Activated CD8-positive, alpha-beta memory T cell treated with anti-CD3 and anti-CD28 coated beads for 1 hour (primary cell): ENCODE measurements at places on chromosomes 13 and 19.

- DNase-seq = no peak
Observed at GRCh38 chr13:58018865-58019264, 387.3 kb downstream of the PCDH17 start.

GRCh38 chr13:67117010-67117550 lies 113.1 kb downstream of the PCDH9 start:
- DNase-seq = no peak

DNA sequence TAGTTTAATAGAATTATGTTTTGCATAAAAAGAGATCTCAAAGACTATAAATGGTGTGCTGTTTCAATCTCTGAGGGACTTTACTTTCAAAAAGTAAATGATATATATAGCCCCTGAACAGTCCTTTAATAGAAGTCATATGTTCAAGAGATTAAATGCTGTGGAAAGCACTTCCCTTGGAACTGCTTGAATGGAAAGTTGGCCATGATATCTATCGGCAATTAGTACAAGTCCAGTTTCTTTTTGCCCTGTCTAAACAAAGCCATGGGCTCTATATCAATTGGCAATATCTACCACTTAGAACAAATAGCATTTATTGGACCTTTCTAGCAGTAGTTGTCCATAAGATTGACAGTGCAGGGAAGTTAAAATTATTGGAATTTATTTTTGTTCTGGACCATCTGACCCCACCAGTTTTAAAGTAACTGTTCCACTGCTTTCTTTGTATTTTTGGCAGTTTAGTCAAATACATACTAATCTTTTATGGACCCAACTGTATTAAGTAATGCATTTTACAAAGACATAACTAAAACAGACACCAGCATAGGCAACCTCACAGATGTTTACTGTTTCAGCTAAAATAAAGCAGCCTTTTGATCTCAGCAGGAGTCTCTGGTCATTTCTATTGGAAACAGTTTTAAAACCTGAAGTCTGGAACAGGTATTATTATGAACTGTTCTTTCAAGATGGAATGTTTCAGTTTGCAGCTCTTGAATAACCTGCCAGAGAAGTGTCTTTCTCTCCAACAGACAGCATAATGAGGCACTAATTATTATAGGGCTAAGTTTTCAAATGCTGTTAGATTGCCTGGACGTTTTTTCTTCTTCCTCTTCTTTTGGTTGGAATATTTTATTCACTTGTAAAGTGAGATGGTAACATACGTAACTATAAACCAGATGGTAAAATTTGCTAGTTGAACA lies 282.6 kb downstream of the DCLK1 start:
- no peak for DNase-seq

DNA sequence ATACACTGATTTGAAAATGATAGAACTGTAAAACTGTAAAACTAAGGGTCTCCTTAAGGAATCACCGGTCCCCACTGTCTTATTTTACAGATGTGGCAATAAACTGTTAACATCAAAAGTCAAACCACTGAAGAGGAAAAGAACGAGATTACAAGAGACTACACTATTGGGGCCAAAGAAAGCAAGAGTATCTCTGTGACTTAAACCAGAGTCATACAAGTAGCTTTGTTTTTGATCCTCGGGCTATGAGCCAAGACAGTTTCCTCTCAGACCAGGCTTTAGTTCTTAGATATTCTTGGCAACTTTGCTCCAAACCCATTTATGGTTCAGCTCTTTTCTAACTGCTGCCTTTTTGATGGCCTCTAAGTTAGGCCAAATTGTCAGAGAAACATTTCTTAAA lies 113.8 kb downstream of the TBC1D4 start:
- no peak for DNase-seq

DNA sequence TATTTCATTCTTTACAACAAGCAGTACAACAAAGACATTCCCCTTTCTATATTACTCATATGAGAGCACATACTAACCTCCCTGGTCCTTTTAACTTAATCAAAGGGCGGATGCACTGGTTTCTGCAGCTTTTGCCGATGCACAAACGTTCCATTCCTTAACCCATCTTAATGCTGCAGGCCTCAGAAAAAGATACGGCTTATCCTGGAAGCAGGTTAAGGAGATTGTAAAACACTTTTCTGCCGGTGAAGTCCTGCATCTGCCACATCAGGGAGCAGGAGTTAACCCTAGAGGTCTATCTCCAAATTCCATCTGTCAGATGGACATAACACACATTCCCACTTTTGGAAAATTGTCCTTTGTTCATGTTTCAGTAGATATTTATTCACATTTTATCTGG lies 11.5 kb upstream of the ZNF814 start:
- no peak for DNase-seq

- no peak for DNase-seq
Observed at GRCh38 chr13:39321574-39321973, 281.4 kb downstream of the LHFPL6 start.

GRCh38 chr13:76454991-76455390 lies 431.2 kb downstream of the KCTD12 start:
- no peak for DNase-seq

DNA sequence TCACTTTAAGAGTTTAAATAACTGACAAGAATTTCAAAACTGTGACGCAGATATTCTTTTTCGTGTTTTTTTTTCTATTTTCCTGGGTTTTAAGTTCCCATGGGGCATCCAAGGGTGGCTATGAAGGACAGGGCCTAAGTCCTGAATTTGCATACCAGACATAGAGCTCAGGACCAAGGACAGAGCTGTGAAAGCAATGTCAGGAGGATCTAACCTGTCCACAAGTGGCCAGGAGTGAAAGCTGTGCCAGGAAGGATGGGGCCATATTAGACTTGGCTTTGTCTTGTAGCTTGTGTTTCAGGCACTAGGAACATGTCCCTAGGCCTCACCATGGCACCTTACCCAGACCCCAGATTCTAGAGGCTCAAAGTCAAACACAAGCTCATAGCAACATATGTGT lies 289.4 kb upstream of the MIR17HG start:
- no peak for DNase-seq

GRCh38 chr19:33804021-33804799 lies 7.5 kb downstream of the KCTD15 start:
- no peak for DNase-seq

DNA sequence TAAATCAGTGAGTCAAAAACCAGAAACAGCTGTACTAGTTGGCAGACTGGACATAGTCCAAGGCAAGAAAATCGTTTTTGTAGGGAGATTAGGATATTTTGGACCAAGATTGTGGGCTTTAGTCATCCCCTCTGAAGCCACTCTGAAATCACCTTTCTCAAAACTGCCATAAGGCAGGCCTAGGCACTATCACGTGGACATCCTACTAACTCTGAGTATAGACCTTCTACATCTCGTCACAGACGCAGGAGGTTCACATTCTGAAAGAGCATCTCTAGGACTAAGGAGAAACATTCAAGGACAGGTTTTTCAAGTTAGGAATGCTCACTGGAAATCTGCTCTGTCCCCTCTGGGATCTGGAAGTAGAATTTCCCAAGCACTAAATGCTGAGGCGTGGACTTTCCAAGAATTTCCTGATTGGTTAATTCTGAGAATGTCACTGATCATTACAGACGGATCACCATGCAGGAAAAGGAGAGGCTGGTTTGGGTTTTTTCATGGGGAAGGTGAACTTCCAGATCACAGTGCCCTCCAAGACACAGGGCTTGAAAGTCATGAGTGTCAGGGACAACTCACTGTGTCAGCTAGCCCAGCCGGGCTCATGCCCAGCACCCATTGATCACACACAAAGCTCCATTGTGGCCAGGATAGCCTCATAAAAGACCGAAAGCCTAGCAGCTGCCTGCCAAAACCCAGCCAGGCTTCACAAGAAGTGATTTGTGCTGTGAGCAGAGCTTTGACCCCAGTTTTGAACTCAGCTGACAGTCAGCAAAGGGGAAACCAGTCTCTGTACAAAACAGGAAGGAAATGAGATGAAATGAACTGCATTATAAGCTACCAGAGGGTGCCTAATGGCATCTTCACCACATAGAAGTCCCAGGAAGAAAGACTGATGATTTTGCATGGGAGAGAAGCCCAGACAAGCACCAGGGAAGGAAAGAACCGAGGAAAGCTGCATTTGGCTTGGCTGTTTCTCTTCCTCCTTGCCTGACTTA lies 2.7 kb upstream of the RUBCNL start:
- no peak for DNase-seq

DNA sequence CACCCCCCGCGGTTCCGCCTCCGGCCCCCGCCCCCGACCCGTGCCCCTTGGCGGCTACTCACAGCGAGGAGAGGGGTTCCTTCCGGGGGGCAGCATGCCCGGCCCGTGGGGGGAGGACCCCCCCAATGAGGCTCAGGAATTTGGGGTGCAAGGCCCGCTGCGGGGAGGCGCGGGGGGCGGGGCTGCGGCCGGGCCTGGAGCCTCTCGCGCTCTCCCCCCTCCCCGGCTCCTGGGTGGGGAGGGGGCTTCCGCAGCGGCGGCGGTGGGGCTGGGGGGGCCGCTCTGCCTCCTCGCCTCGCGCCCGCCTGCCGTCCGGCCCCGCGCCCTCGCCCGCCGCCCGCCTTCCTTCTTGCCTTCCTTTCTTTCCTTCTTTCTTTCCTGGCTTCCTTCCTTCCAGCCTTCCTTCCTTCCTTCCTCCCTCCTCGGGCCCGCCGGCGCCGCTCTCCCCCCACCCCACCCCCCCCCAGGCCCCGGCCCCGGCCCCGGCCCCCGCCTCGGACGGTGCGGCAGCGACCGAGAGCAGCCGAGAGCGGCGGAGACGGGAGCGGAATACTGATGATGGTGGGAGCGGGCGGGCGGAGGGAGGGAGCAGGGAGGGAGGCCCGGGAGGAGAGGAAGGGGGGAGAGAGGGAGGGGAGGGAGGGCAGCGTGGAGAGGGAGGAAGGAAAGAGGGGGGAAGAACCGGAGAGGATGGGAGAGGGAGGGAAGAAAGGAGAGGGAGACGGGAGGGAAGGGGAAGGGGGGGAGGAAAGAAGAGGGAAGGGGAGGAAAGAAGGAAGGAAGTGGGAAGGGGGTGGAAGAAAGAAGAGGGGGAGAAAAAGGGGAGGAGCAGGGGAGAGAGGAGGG lies at the start of gene LRRC4B:
Gene LRRC4B (minus strand): TSS at position 554 of the 846 bp plus-strand sequence. CDS start 19,597 bp downstream, outside the sequence.
- no peak for DNase-seq

- DNase-seq = no peak
Observed at GRCh38 chr13:48564056-48564455, 31.2 kb upstream of the RCBTB2 start.

DNA sequence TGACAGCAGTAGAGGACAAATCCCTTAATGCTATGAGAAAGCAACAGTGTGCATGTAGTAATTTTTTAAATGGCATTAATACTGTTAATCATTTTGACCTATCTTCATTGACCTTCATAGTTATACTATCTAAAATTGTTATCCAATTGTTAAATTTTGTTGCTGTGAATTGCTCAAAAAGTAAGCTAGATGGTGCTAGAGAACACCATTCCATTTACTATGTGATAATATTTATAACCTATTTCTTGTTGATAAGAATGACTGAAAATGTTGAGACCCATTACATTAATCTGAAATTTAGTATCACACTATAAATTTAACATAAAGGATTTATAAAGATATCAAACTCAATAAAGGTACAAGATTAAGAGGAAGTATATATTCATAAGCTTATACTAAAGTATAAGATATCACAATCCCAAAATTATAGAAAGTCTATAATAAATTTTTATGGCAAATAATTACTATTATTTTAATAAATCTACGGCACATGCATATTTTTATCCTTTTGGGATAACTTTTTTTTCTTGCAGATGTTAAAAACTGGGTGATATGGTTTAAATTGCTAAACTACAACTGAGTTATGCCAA lies 1573.3 kb downstream of the PCDH9 start:
- no peak for DNase-seq

- DNase-seq = no peak
Observed at GRCh38 chr19:56142087-56142787, 1.1 kb downstream of the ZNF444 start.

DNA sequence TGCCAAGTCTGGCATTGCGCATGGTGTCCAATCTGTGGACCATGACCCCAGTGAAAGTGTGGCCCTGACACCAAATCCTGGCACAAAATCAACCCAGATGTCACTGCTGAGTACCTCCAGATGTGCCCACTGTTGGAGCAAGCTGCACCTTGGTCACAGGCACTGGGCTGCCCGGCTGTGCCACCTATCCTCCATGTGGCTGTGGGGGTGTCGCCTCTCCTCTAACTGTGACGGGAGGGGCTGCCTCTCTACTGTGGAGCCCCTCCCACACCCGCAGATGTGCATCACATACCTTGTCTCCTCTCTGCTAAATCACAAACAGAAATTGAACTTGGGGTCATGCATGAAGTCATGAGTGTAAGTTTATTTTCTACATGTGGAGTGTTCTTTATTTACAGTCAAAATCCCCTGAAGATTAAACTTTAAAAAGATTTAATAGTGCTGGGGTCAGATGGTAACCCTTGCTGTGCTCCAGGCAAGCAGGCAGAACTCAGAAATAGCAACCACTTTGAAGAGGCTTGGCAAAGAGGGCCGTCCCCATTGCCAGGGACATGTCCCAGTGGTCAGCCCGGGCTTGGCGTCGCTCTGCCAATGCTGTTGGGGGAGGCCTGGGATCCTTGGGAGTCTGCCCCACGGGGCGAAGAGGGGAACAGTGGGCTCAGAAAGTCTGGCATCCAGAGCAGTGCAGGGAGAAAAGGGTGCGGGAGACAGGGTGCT lies 46.4 kb upstream of the ZNF536 start:
- DNase-seq = no peak

DNA sequence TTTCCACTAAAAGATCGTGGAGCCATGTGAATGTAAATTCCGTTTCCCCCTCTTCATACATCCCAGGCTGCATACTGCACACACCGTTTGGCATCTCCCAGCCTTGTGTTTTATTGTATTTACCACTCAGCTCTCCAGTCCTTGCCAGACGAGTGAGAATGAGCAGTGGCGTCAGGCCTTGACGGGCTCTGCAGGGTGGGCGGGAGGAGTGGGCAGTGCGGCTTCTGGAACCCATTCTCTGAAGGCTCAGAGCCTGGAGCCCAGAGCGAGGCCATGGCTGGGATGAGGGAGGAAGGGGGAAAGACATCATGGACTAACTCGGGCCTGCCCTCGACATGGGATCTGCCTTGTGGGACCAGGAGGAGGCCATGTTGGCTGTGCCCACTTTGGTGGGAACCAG lies 25.1 kb downstream of the BICRA start:
- no peak for DNase-seq

DNA sequence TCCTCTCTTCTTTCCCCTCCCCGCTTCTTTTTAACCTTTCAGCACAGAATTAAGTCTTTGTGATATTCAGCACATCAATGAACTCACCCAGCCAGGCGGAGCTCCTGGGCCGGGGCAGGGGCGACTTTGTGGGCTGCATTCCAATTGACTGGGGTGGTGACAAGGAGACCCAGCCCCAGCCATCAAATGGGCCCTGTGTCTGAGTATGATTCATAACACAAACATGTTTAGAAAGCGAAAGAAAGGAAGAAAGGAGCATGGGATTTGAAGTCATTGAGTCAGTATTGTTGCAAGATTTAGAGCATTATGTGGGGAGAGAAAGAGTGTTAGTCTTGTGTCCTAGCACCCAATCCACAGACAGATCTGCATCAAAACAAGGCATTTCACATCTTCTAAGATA lies 185.3 kb downstream of the LHFPL6 start:
- no peak for DNase-seq

GRCh38 chr13:46553521-46553885 lies 533 bp downstream of the LRCH1 start:
- DNase-seq = peak; percentile 11
